G401 (cell line): ENCODE measurements at places on chromosomes 7 and 10. TPM values are rescaled to one million over a fixed set of nuclear protein-coding genes. Genes with fewer than 3 reads are reported as not detected.
A peak's percentile ranks its signal among the peaks of the same experiment; 100 is the strongest.

Gene NPFFR1
- total RNA-seq = not detected in 2 replicates

Gene OR2A7
- total RNA-seq = not detected in 2 replicates

Gene GIGYF1
- total RNA-seq = 20.6 and 28.1 TPM in 2 replicates

DNA sequence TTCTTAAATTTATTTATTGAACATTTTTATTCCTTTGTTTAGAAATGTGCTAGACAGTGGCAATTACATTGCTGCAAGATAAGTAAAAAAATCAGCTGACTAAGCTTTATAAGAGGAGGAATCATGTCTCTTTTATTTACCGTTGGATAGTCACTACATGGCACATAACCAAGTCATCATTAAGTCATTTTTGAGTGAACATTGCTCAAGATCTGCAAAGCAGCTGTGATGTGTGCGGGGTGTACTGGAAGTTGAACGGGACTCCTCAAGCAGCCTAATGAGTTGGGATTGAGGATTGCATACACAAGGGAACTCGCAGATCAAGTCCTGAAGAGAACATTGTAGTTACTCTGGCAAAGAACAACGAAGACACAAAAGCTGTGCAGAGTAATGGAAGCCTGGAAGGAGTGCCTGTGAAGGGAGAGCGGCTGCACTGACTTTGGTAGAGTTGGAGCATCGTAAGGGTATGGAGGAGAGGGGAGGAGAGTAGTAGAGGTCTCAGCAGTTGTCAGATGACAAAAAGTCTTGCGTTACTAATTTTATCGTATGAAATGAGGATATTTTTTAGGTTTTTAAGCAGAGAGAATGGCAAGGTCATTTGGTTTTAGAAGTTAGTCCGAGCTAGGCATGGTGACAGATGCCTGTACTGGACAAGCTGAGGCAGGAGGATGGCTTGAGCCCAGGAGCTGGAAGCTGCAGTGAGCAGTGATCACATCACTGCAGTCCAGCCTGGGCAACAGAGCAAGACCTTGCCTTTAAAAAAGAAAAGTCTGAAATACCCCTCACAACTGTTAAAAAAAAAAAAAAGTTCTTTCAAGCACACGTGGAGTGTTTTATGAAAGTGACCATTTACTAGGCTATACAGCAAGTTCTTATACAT, 95.1 kb downstream of the BMPR1A start:
- no peak for DNase-seq

DNA sequence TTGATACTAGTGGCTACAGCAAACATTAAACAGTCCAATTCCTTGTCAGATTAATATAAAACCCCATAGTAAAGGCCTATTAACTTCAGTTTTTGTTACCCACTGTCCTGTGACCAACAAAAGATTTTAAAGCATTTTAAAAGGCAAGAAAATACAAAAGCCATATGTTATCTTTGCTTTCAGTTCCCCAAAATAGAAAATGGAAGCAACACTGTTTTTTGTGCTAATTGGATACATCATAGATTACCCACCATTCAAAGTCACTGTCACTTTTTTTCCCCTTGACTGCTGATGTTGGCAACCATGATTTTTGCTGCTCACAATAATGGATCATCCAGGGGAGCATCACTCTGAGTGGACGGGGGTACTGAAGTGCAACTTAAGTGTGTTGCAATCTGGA, 52.4 kb upstream of the TMEM140 start:
- DNase-seq = no peak

GRCh38 chr7:45177801-45178200, 20.2 kb downstream of the RAMP3 start:
- no peak for DNase-seq

- DNase-seq = no peak
Measured at GRCh38 chr7:81138870-81139269, 220.0 kb upstream of the SEMA3C start.

GRCh38 chr7:78578686-78579085, 780.1 kb downstream of the PHTF2 start:
- no peak for DNase-seq

DNA sequence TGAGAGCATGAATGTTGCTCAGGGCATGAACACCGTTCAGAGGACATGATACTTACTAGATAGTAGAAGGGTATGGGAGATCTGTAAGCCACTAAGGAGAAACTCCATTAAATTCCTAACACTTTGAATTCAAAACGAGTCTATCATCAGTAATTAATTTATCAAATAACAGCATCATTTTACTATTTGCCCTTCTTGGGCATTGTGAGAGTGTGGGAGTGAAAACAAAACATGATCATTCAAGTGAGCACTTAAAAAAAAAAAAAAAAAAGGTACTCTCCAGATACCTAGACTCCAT, 20.5 kb upstream of the ASB15 start:
- no peak for DNase-seq

DNA sequence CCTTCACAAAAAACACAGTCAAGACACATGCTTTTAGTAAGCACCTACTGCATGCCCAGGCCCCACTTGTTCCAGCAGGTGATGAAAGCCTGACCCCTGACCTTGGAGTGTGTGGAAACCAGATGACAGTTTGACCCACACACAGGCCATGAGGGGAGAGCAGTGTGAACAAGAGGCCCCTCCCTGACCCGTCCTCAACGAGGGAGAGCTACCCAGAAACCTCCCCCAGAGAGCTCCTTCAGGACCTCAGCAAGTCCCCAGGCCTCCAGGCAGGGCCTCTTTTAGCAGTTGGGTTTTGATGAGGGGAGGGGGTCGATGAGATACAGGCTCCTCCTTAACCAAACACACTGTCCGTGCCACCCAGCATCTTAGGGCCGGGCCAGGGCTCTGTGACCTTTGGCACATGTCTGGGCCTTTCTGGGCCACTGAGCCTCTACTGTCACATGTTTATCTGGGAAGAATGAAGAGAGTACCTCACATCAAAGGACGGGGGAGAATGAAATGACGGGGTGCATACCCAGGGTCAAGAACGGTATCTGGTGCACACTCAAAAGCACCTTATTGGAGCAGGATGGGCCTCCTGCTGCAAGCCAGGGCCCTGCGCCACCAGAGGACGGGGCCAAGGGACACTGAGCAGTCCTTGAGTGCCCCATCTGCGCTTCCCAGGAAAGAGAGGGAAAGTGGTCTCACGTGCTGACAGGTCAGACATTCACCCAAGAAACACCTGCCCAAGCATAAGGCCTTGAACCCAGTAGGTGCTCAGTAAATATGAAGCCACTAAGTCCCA, 202.6 kb upstream of the ZMIZ1 start:
- DNase-seq = no peak

DNA sequence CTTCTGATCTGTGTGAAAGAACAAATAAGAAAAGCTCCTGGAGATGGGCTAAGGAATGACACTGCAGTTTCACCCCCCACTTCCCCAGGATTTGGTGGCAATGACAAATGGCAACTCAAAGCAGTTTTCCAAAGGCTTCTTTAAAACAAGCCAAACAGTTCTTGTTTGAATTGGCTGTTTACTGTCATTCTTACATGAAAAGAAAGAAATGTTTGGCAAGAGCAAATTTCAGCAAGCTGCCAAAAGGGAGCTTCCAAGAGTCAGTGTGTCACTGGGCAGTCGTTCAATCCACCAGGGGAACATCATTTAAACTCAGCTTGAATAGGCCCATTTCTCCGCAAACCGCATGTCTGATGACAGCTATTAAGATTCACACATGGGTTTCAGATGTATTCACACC, 119.0 kb upstream of the RHOBTB1 start:
- peak; percentile 50 for DNase-seq

- DNase-seq = no peak
Measured at GRCh38 chr10:108905171-108905570, 1018.1 kb downstream of the XPNPEP1 start.

DNA sequence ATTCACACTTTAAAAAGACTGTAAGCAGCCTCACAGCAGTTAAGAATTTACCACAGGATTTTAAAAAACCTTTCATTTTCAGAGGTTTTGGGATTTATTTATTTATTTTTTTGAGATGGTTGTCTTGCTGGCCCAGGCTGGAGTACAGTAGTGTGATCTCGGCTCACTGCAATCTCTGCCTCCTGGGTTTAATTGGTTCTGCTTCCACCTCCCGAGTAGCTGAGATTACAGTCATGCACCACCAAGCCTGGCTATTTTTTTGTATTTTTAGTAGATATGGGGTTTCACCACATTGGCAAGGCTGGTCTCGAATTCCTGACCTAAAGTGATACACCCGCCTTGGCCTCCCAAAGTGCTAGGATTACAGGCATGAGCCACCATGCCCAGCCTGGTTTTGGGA, 19.1 kb downstream of the MINDY4 start:
- DNase-seq = no peak

- DNase-seq = no peak
Measured at GRCh38 chr10:20608503-20608902, 288.6 kb downstream of the NEBL start.

GRCh38 chr10:119849031-119849789, 23.4 kb downstream of the MCMBP start:
- no peak for DNase-seq

DNA sequence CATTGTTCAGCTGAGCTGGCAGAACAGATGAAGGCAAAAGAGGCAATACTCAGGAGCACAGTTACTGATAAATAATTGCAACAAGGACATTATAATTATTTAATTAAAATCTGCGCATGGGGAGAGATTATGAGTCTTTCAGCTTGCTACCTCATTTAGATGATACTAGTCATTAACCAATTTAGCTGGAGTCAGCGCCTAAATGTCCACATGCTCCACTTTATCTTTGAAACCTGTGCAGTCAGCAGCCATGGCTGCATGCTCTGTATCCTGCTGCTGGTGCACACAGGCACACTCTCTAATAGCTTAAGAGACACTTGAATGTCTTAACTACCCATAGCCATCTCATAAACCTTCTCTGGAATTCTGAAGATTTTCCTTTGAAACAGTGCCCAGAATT, 196.8 kb downstream of the PPP1R3A start:
- no peak for DNase-seq

GRCh38 chr10:104325436-104326435, 12.5 kb downstream of the ITPRIP start:
- no peak for DNase-seq

GRCh38 chr7:122255454-122255853, 49.1 kb downstream of the FEZF1 start:
- DNase-seq = no peak

DNA sequence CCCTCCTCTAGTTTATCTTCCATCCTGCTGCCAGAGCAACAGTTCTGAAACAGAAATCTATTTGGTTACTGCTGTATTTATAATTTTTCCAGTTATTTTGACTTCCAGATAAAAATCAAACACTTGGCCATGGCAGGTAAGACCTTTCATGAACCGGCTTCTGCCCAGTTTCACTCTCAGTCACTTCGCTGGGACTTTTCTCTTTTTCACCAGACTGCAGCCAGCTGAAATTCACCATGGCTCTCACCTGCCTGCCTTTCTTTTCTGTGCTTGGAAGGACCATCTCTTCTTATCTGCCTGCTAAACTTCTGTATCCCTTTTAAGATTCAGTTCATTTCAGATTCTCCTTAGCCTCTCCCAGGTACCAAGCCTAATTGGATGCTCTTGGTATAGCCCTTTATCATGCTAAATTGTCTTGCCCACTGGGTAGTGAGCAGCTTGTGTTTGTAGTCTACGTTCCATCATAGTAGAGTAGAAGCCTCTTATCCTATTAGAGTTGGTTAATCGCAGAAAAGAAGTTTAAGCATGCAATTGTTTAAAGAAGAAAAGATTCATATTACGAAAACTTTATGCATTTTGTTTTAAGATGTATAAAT, 71.7 kb downstream of the TAF3 start:
- no peak for DNase-seq

DNA sequence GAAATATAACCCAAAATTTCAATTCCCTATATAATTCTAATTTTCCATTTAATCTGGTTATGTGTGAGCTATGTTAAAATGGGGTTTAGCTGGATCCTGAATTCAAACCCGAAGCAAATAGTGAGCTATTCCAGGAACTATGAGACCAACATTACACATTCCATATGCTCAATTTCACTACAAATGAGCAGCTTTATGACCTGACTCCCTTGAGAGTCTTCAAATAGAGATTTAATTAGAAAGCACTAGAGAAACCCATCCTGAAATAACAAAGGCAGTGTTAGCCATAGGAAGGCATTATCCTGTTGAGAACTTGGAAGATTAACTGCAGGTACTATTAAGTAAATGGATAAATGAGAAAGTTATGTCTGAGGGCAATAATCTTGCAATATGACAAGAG, 890.0 kb downstream of the GRM8 start:
- DNase-seq = no peak

- DNase-seq = no peak
Measured at GRCh38 chr7:116500078-116500853, 728 bp downstream of the CAV2 start.

- DNase-seq = no peak
Measured at GRCh38 chr10:121415063-121415399, 183.2 kb downstream of the FGFR2 start.

DNA sequence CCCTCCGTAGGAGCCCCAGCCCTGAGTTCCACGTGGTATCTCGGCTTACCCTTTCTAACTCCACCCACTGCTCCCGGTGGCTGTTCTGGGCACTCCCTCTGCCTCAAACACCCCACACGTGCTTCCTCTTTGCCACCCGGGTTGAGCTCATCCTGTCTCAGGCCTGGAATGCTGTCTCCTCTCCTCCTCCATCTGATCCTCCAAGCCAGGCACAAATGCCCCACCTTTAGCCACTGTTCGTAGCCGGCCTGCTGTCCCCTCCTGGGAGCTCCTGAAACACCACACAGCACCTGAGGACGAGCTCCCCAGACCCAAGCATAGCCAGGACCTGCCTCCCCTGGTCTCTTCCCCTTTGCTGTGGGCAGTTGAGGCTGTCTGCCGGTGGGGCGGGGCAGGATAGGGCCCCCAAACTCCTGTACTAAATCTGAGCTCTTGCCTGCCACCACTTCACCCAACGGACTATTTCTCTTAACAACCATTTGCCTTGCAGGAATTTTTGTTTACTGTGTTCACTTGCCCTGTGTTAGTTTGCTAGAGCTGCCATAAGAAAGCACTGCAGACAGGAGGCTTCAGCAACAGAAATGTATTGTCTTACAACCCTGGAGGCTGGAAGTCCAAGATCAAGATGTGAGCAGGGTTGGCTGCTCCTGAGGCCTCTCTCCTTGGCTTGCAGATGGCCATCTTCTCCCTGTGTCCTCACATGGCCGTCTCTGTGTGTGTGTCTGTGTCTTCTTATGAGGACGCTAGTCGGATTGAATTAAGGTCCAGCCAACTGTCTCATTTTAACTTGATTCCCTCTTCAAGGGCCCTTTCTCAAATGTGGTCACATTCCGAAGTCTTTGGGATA, 58.3 kb upstream of the SHH start:
- DNase-seq = no peak

GRCh38 chr10:98458809-98459784, 12.4 kb upstream of the HPS1 start:
- no peak for DNase-seq

- no peak for DNase-seq
Measured at GRCh38 chr7:601595-602340, 82.1 kb upstream of the PDGFA start.

DNA sequence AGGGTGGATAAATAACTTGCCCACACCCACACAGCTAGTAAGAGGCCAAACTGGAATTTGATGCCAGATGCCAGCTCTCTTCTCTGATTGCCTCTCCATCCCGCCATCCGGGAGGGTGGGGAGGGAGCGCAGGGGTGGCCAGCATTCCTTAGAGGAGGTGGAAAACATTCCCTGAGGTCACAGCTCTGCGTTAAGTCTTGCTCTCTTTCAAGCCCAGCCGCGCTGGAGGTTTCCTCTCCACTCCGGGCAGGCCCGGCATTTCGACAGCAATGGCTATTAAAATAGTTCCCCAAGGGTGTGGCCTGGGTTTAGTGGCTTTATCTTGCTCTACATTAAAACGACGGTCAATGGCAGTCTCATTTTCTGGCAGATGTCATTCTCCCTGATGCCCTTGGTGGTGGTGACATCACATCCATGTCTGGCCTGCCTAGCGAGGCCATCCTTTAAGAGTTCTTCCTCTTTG, 16.1 kb upstream of the C10orf71 start:
- no peak for DNase-seq
